Stimulated activated CD8-positive, alpha-beta memory T cell treated with anti-CD3 and anti-CD28 coated beads, Interleukin-2, amount 100 ng/mL, for 48 hours (primary cell): ENCODE measurements at places on chromosomes 3 and 15.

DNA sequence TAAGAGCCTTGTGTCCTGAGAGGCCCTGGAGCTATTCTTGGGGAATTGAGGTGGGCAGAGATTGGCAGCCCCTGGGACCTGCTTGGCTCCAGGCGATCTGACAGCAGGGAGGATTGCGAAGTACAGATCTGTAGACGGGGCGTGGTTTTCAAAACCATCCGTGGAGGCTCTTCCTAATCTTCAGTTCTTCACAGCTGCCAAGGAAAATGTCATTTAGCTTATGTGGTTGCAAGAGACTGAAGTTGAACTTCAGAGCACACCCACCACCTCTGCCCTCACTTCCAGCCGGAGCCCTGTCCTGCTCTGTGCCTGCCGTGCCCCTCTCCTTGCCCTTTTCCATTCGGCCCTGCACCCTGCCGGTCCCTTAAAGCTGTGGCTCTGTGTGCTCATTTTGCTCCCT is 12.9 kb downstream of the NISCH start:
- no peak for DNase-seq

- no peak for DNase-seq
Observed at GRCh38 chr3:43733459-43734384, 43.0 kb downstream of the ABHD5 start.

GRCh38 chr15:74593122-74593521 is 22.5 kb upstream of the CLK3 start:
- DNase-seq, result no peak

DNA sequence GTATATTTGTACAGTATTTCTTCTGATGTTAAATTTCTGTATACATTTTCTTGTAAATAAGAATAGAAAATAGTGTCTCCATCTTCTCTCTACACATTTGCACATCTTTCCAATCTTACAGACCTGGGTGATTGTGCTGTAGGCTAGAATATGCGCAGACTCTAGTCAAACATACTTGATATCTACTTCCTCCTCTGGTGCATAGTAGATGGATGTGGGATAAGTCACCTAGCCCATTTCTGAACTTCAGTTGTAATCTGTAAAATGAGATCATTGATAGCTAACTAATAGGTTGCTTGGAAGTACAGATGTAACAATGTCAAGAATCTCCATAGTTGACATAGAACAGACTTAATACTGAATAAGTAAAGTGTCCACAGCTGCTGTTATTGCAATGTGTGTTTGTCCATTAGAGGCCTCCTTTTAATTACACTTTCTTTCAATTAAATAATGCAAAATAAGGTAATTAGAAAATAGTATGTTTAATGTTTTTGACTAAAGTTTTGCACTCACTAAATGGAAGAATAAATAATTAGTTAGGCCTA is 46.7 kb downstream of the ALCAM start:
- DNase-seq, result no peak

GRCh38 chr3:9217784-9218513 is 31.5 kb downstream of the SRGAP3 start:
- DNase-seq, result no peak

DNA sequence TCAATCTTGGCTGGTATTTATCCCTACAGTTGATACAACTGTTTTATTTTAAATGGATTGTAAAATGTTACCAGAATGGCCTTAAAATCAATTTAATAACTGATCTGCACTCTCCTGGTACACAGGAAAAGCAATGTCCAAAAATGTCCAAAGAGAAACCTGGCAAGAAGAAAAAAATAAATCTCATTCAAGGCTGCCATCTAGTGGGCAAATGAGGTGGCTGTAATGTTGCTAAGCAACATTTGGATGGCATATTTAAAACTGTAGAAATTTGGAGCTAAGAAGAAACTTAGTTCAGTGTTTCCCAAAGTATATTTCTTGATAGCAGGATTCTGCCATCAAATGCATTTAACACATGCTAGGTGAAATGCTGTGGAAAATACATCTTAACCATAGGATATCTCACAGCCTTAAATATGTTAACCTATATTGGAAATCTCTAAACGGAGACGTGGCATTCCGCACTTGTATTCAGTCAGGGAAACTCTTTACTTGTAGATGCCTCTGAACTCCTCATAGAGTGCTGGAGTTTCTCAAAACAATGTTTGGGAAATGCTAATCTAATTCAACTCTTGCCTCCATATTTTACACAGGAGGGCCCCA is 216.8 kb downstream of the ERC2 start:
- DNase-seq, result no peak

DNA sequence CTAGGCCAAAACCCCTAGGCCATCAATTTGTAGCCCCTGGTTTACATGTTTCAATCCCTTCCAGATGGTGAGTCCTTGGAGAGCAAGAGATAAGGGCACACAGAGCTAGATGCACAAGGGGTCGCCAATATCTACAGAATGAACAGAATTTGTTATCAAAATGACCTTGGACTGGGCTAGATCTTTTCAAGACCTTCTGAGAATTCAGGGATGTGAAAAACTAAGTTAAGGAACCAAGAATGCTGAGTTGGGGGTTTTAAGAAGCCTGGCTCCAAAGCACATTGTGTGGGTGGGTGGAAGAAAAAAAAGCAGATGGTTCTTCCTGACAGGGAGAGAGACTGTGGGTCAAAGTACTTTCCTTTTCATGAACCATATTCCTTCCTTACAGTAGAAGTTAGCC is 10.2 kb downstream of the CDCP1 start:
- DNase-seq, result no peak

GRCh38 chr3:69328103-69328962 is 57.6 kb downstream of the FRMD4B start:
- DNase-seq, result no peak

- no peak for DNase-seq
Observed at GRCh38 chr3:172844428-172844827, 93.9 kb downstream of the ECT2 start.

DNA sequence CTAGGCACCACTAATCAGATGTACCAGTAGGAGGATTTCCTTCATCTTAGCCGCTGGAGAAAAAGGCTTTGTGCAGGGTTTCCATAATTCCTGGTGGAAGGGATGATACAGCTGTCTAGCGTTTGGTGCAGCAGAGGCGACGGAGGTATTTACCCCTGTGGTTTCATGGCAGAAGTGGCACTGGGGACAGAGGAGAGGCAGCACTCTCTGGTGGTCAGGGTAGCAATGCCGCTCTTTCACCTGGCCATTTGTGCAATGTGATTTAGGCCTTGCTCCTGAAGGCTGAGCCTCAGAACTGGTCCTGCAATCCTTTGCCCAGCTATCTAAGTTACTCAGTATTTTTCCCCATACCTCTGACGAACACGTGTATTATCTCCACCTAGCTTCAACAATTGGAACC is 47.1 kb upstream of the BNIP2 start:
- no peak for DNase-seq

GRCh38 chr15:101103598-101103997 is 148.2 kb downstream of the CHSY1 start:
- DNase-seq, result no peak

GRCh38 chr15:35925275-35926006 is 379.5 kb upstream of the DPH6 start:
- DNase-seq, result no peak

DNA sequence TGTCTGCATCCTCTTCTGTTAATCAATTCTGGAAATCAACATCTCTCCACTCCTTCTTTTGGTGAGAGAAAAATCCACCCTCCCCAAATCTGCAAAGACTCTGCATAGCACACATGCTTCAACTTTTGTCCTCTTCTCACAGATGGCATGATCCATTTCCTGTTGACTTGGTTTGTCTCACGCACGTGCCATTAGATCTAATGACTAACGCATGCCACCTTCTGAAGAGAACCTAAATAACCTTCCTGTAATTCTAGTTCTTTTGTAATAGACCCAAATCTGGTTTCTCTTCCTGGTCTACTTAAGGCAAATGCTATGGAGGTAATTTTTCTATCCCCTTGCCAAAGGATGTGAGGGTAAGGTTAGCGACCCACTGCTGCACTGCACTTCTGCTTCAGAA is 51.0 kb upstream of the ATOSA start:
- DNase-seq, result no peak

GRCh38 chr15:58135511-58136174 is 2.5 kb upstream of the AQP9 start:
- no peak for DNase-seq

DNA sequence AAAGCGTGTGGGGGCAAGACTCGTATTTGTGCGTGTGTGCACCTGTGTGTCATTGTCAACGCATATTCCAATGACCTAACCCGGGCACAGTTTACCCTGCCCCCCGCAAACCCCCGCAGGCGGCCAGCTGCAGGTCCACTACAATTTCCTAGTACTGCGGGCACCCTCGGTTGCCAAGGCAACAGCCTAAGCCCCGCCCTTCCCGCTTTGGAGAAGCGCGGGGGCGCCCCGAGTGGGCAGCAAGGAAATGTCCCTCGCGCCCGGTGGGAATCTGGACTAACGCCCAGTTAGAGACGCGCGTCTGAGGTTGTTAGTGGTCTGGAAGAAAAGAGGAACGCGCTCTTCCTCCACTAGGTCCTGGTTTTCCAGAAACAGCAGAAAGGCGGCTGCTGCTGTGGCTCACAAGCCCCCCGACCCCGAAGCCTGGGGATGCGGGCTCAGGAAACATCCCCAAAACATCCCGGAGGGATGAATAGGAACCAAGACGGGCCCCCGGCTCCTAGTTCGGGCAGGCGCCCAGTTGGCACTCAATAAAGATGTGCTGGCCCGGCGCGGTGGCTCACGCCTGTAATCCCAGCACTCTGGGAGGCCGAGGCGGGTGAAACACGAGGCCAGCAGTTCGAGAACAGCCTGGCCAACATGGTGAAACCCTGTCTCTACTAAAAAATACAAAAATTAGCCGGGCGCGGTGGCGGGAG is 1.1 kb downstream of the ABHD14A start:
- DNase-seq, result no peak
